AG20443 (cell line): ENCODE measurements at places on chromosomes 12 and 14.

DNA sequence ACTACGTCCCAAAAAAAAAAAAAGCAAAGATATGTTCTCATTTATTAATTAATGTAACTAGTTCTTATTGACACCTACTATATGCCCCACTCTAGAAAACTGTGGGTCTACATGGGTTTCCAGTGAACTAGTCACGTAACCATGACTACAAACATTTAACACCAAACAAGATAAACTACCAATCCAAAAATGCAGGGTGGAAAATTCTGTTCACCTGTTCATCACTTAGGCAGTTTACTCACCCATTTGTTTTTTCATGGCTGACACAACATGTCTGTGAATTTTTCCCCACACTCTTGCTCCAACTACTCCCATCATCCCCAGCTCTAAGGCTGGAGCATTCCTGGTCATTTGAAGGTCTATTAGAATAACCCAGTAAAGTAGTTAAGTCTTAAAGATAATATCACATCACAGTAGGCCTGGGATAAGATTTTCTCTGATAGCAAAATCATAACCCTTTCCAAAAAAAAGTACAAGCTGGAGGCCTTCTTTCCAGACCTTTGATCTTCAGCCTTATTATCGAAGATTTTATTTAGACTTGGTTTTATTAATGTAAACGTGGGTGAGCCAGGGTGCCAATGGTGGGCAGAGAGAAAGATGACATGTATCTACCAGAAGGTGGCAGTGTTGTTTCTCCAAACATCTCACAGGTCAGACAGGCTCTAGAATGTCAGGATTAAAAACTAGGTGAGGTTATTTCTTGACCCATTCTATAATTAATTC, 61.6 kb upstream of the DAAM1 start:
- peak; percentile 71 for DNase-seq

GRCh38 chr14:41824441-41824840, 217.8 kb downstream of the LRFN5 start:
- DNase-seq, result no peak

GRCh38 chr12:83018088-83018487, 331.4 kb downstream of the TMTC2 start:
- no peak for DNase-seq

DNA sequence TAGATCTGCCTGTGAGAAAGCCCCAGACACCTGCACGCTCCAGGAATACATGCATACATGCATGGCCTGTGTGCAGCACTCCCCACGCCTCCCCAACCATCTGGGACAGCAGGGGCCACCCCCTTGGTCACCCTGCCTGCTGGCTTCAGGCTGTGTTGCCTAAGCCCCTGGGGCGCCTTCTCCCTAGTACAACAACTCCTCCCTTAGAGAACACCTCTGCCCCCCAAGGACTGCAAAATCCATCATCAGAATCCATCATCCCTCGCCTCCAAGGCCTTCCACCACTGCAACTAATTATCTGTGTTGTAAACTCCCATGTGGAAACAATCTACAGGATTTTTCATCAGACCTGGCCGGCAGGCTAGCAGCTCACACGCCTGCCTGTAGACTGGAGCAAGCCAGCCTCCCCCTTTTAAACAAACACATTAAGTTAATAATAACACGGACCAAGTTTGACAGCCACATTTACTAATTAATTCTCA, 36.8 kb downstream of the ZFP36L1 start:
- DNase-seq, result peak; percentile 75
